Choroid plexus epithelial cell (primary cell): ENCODE measurements at places on chromosomes 5 and 9.

DNA sequence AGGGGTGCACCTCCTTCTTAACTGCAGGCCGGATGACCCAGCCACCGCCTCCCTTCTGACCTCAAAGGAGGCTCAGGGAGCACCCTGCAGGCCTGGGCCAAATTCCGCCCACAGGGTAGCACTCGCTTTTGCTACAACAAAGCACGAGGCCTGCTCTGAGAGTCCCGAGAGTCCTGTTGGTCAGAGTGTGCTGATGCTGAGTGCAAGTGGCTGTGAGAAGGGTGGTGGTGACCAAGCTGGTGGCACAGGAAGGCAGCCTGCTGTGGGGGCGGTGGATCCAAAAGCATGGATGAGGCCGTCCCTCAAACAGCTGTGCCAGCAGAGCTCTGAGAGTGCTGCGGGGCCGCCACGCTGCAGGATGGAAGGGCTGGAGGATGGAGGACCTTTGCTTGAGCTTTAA, 101.8 kb downstream of the AK8 start:
- DNase-seq, result no peak

DNA sequence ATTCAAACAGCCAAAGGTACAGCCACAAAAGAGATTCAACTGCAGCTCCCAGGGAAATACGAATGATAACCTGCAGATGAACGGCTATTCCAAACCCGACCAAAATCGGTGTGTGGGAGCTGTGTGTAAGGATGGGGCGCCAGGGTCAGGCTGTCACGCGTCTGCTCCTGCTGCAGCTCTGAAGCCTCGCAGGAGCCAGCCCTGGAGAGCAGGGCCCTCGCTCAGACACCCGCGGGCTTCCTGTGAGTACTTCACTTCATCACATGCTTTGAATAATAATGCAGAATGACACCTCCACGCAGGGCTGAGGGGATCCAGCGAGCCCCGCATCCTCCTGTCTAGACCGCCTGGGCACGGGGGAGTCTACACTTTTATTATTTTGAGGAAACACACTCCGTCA, 307.5 kb upstream of the IRX2 start:
- no peak for DNase-seq

DNA sequence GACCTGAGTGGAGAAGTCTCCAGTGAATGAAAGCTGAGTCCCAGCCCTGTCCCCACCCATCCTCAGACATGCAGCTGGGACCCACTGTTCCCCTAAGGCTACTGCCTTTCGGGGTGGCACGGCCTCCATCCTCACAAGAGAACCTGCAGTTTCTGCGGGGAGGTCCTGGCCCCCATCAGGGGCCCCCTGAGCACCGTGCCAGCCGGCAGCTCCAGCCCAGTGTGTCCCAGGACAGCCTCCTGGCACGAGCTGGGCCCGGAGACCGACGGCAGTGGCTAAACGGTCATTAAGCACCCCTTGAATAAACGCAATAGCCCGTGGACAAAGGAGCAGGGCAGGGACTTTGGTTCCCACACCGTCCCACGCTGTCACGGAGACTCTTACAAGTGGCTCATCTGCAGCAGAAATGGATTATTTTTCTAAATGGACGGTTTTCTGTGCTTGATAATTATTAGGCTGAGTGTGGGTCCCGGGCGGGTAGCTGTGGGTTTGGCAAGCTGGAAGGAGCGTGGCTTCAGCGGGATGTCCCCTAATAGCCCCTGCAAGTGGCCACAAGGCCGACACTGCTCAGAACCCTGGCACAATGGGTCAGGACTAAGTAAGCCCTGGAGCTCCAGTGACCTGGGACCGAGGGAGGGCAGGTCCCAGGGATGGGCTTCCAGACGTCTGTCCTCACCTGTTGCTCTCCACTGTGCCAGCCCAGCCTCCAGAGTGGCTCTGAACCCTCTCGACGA, 17.4 kb downstream of the FAM78A start:
- DNase-seq, result no peak

- peak; percentile 7 for DNase-seq
Measured at GRCh38 chr5:101679816-101680215, 616.3 kb downstream of the SLCO4C1 start.

- DNase-seq, result no peak
Measured at GRCh38 chr9:95870906-95871305, 4.6 kb upstream of the ERCC6L2 start.

- DNase-seq, result peak; percentile 43
Measured at GRCh38 chr5:146947181-146947941, 68.8 kb upstream of the PPP2R2B start.

GRCh38 chr9:37999588-38000189, 69.3 kb downstream of the SHB start:
- peak; percentile 60 for DNase-seq

DNA sequence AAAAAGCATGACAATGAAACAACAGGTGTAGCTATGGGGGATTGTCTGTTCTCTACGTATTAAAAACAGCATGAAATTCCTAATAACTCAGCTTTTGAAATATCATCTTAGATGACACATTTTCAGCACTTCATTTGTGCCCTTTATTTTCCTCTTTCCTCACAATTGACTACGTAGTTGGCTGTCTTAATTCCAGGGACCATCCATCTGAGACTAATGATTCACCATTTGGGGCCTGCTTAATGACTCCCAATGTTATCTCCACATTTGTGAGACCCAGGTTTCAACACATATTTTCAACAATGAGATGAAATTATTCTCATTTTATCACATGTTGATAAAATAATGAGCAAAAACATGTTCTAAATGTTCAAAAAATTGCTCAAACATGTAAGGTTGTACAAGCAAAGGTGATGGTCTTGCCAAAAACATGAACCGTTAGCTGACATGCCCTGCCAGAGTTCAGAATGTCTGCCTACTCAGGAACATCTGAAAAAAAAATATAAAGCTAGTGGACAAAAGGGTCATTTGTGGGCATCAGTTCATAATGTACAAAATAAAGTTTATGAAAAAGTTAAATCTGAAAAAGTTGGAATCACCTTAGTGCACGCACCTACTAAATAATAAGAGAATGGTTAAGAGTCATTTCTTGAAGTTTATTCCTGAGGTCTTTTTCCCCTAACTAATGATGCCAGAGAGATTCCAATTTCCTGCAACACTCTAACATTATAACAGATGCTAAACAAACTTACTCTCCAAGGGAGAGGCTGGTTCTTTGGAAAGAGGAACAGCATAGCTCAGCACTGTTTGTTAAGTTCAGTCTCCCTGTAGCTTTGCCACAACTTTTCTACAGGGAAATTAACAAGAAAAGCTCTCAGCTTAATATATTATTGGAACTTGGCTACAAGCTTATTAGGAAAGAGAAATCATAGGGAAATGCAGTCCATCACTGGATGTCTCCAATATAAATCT, 275.5 kb downstream of the SPOCK1 start:
- DNase-seq, result no peak

DNA sequence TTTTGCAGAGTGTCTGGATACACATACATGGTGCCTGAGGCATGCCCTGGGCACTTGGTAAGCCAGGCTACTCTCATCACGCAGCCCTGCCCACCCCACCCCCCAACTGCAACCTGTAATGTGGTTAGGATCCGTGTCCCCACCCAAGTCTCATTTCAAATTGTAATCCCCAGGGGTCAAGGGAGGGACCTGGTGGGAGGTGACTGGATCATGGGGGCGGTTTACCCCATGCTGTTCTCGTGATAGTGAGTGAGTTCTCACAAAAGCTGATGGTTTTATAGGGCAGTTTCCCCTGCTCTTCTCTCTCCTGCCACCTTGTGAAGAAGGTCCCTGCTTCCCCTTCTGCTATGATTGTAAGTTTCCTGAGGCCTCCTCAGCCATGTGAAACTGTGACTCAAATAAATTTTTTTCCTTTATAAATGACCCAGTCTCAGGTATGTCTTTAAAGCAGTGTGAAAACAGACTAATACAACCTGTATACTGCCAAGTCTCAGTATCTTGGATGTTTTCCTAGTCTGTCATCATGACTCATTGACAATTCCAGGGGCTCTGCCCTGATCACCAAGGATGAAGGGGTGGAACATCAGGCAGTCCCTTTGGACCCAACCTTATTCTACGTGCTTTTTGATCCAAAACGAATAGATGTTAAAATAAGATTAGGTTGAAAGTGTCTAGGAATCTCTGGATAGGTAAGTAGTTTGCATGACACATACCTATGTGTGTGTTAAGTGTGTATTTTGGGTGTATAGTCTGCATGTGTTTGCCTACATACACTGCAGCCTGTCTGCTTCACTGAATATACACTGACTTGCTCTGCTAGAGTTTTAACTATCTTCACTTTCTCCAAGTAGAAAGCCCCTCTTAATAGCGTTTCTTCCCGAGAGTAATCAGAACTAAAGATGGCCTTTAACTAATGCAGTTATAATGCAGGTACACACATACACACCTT, 293.8 kb downstream of the SLIT3 start:
- DNase-seq, result no peak

DNA sequence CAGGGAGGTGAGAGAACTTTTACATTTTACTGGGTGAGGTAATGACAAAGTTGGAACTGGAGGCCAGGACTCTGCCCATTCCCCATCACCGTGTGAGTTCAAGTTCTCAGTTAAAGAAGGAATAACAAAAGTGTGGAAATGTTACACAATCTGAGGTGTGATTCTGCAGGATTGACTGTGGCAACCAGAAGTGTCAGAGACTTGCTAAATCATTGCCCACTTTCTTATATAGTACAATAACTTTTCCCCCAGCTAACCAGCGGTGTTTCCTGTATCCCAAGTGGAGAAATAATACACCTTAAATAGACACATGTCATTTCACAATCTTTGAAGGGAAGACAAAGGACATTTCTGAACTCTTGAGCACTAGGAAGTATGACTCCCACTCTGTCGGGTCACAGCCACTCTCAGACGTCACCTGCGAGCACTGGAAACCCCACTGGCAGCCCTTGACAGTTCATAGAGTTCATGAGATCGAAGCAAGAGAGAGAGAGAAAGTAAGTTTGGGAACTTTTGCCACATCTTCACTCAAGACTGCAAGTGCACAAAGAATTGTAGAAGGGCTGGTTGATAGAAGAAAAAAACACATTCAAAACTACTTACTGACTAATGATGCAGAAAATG, 28.4 kb downstream of the PAX5 start:
- no peak for DNase-seq

GRCh38 chr5:6501701-6502100, 53.0 kb downstream of the UBE2QL1 start:
- no peak for DNase-seq

DNA sequence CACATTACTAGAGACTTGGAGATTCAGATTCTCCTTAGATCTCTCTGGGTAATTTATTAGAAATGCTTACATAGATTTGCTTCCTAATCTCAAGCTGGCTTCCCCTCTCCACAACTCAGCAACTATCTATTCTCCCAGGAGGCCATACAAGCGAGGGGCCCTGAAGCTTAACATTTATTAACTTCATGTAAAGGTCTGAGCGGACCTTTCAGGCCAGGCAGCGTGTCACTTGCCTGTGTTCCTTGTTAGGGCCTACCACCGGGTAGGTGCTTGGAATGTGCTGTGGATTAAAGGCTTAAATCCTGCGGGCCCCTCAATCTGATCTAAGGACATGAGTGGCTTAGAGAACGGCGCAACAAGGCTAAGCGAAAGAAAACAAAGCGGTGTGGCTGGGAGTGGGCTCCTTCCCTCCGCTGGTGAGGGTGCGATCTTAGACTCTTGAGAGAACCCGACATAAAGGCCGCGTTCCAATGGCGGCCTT, 712 bp upstream of the HSPA4 start:
- no peak for DNase-seq

DNA sequence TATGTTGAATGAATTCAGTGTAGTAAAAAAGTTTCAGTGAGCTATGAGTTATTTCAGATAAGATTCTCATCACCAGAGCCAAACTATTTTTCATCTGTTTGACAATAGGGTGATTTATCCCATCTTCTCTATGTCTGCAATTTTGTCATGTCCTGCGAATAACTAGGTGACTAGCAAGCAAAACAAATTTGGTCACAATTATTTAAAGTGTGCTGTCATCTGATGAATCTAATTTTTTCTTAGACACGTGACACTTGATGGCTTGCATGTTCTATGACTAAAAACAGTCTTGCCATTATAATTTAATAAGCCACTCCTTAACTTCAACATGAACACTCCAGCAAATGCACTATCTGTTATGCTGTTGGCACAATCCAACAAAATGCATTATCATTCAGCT, 35.0 kb downstream of the FEM1C start:
- DNase-seq, result no peak

DNA sequence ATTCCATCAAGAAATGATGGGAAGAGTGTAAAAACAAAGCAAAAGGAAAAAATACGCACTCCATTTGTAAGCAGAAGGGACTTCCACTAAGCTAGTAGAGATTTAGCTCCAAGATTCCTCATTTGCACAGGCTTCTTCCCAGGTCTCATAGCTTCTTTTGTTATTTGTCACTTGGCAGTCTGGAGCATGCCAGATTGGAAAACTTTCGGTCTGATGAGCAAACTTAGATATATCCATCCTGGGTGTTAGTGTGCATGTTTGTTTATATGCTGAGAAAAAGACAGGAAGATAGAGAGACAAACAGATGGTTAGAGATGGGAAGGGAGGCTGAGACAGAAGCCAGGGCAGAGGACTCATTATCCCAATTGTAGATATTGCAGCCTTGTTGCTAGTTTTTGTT, 1644.5 kb upstream of the NUDT12 start:
- DNase-seq, result no peak

GRCh38 chr9:14400658-14400995, 86.7 kb upstream of the NFIB start:
- DNase-seq, result peak; percentile 93

- peak; percentile 70 for DNase-seq
Measured at GRCh38 chr5:40569546-40570270, 110.0 kb upstream of the PTGER4 start.

- no peak for DNase-seq
Measured at GRCh38 chr5:34012791-34013190, 4.9 kb upstream of the AMACR start.

DNA sequence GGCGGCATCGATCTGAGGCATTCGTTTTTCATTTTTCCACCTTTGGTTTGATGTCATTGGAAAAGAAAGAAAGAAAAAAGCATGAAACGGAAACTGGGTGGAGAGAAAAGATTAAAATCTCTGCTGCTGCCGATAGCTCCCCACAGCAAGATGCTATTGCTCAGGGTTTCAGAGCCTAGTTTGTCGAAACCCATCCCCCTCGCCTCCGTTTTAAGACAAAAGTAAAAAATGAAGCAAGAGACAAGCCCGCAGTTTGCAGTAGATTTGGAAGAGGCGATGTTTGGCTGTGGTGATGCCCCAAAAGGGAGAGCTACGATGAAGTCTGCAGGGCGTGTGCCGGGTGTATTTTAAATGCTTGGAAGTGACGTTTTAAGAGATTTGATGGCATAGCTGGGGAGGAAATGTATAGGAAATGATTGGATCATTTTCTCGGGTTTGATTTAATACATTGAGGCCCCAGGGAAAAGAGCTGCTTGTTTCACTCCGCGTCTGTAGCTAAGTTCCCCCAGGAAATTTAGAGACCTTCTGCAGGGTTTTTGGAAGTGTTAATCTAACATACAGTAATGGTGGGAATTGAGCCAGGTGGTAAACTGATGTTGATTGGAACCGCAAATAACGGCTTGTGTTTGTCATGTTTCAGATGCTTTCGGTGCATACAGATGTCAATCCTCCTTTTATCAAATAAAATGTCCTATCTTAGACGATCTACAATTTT, 909 bp downstream of the NDFIP1 start:
- peak; percentile 41 for DNase-seq

- DNase-seq, result peak; percentile 11
Measured at GRCh38 chr5:157459715-157460599, at the start of gene NIPAL4. NIPAL4 (plus strand) TSS chr5:157460213; CDS start chr5:157460321, 108 bp downstream.

GRCh38 chr5:167916706-167917105, 374.7 kb upstream of the WWC1 start:
- peak; percentile 71 for DNase-seq
